Stimulated activated CD4-positive, alpha-beta T cell treated with anti-CD3 and anti-CD28 coated beads, Interleukin-15, amount 100 ng/mL, for 48 hours (primary cell): ENCODE measurements at places on chromosomes 1 and 21.

DNA sequence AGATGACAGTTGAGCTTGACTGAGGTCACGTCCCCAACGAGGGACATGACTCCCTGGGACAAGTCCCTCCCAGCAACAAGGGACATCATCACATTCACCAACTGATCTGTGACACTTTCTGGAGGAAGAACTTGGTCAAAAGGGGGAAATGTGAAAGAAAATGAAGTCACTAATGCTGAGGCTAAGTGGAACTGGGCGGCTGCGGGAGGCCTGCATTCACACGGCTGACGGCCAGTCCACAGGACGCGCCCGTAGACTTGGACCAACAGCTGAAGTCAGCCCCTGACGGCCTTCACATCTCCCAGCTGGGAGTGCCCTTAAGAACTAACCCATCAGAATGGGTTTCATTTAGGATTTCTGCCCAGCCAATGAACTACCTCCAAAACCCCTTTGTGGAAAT is 26.6 kb downstream of the POFUT2 start:
- no peak for DNase-seq

GRCh38 chr1:226001963-226002666 is 3.0 kb upstream of the SDE2 start:
- peak; percentile 31 for DNase-seq

DNA sequence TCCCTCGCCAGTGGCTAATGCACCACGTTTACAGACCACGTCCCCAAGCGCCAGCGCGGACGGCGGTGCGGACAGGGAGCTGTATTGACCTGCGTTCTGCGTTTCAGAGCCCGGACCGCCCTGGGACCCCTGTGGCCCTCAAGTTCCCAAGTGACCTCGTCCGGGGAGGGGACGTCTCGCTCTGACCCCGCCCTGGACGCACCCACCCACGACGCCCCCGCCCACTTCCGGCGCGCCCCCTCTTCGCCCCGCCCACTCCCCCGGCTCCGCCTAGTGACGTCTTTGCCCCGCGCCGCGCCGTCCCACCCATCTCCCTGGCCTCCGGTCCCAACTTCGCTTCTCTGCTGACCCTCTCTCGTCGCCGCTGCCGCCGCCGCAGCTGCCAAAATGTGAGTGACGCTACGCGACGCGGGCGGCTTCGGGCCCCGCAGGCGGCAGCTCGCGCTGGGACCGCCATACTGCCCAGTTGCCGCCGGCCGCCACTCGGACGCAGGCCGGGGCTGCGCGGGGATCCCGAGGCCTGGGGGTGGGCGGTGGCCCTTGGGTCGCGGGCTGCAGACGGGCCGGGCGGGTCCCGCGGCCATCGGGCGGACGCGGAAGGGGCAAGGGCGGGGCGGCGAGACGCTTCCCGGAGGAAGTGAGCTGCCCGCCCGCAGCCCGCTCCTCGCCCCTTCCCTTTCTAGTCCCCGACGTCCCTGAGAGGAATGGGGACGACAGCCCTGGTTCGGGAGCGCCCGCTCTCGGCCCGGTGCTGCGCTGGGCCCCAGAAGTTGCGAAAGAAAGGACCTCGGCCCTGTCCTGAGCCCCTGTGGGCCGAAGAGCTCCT is at the start of gene VAMP3:
Gene VAMP3, plus strand, starts transcription at position 300 of the 826 bp plus-strand sequence. Its CDS starts 88 bp downstream, at position 388.
- peak; percentile 85 for DNase-seq

DNA sequence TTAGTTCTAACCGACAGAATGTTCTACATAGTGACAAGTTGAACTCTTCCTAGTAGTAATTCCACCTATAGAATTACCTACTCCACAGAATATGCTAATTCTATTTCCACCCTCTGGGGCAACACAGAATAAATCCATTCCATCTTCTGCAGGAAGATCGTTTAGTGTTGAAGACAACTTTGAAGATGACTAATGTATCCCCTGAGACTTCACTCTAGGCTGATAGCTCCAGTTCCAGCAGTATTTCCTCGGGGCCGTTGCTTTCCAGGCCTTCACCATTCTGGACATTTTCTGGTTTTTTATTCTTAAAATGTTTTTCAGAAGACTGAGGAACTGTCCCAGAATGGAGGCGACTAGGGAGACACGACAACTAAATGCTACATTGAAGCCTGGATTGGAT is 61.0 kb upstream of the CSF1 start:
- no peak for DNase-seq

DNA sequence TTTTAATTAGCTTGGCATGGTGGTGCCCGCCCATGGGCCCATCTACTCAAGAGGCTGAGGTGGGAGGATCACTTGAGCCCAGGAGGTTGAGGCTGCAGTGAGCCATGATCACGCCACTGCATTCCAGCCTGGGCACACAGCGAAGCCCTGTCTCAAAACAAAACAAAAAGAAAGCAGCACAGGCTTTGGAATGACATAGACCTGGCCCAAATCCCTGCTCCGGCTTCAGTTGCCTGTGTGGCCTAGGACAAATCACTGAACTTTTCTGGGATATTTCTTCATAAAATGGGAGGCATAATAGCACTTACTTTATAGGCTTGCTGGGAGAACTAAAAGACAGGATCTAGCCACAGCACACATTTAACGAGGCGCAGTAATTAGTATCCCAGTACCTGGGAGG is 2.4 kb downstream of the PEAR1 start:
- no peak for DNase-seq

GRCh38 chr1:211532088-211532444 is 40.1 kb upstream of the RD3 start:
- DNase-seq, result no peak

DNA sequence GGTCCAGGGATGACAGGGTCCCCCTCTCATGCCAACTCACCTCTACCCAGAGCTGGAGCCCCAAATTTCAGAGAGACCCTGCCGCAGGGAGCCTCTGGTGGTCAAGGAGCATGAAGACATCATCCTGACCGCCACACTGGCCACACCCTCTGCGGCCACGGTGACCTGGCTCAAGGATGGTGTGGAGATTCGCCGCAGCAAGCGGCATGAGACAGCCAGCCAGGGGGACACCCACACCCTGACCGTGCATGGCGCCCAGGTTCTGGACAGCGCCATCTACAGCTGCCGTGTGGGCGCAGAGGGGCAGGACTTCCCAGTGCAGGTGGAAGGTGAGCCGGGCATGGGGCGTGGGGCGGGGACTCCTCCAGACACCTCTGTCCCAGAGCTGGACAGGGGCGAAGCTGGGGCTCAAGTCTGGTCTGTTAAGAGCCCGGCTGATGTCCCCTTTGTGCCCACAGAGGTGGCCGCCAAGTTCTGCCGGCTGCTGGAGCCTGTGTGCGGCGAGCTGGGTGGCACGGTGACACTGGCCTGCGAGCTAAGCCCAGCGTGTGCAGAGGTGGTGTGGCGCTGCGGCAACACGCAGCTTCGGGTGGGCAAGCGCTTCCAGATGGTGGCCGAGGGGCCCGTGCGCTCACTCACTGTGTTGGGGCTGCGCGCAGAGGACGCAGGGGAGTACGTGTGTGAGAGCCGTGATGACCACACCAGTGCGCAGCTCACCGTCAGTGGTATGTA is 66.0 kb downstream of the OBSCN start:
- DNase-seq, result no peak

DNA sequence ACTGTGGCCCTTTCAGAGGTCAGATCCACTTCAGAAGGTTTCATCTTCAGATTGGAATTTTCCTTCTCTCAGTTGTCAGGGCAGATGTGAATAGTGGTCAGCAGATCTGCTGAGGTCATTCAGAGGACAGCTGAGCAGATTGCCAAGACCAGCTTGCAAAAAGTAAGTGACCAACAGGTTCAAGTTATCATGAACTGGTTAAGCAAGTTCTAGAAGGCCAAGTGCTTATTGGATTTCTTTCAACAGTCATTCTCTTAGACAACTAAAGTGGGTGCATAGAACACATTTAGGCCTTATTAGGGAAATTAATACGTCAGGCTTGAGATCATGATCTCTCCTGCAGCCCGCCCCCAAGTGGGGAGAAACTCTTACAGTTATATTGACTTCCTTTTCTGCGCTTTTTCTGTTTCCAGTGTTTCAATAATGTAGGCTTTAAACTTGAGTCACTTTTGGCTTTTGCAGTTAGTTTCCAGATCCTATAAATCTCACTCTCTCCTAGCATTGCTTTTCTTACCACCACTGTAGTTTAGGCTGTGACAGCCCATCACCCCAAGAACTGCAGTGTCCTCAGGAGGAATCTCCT is 96.4 kb downstream of the C1orf21 start:
- no peak for DNase-seq

DNA sequence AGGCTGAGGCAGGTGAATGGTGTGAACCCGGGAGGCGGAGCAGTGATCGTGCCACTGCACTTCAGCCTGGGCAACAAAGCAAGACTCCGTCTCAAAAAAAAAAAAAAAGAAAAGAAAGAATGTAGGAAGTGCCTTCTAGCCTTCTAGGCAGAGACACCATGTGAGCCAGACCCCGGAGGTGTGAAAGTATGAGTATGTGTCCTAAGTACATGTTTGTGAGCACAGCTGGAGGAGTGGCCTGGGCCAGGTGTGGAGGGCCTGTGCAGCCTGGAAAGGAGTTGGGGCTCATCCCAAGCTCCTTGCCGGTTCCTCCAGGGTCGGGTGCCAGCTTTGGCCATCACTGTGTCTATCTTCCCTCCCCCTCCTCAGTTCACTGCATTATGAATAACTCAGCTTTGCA is 13.0 kb downstream of the SOX13 start:
- no peak for DNase-seq

DNA sequence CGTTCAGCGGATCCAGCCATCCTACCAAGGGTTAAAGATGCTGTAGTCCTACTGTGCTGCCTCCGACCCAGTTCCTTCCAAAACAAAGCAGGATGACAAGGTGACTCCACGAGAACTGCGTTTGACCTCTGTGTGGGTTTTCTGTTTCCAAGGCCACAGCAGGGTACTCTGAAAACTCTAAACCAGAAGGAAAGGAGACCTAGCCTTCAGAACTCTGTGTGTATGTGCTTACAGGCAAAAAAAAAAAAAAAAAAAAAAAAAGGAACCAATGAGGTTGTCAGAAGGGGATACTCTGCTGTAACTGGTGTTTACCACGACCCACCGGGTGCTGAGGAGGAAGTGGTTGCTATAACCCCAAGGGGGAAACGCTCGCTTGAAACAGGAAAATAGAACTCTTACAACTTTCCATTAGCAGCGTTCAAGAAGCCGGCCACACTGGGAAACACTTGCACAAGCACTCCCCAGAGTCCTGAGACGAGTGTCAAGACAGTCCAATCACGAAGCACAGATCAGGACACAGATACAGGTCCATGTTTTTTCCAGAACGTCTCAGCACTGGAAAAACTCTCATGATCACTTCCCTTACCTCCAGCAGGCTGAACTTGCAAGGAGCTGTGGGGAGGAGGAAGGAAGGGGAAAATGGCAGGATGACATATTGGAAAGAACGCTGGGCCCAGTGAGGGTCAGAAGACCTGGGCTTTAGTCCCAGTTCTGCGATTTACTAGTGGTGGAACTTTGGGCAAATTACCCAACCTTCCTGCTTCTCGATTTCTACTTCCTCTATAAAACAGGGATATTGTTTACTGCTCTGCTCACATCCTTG is 64.0 kb downstream of the ITPKB start:
- peak; percentile 46 for DNase-seq

DNA sequence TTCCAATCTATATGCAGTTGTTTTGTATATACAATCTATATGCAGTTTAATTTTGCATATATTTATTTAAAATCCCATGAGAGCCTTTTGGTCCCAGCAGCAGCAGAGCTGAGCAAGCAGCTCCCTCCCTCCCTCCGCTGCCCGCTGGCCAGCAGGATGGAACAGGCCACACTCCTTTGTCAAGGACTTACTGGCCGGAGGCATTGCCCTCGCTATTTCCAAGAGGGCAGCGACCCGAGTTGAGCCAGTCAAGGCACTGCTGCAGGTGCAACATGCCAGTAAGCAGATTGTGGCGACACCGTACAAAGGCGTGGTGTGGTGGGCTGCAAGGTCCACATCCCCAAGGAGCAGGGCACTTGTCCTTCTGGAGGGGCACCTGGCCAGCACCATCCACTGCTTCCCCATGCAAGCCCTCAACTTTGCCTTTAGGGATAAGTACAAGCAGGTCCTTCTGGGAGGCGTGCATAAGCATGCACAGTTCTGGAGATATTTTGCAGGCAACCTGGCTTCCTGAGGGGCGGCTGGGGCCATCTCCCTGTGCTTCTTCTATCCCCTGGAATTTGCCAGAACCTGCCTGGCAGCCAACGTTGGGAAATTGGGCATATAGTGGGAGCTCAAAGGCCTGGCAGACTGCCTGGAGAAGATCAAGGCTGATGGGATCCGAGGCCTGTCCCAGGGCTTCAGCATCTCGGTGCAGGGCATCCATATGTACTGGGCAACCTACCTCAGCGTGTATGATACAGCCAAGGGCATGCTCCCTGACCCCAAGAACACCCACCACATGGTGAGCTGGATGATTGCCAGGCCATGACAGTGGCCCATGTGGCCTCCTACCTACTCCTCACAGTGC is 92.2 kb downstream of the OSBPL9 start:
- DNase-seq, result no peak
